ENCODE measurements at places on chromosomes 3 and 15. TPM values are rescaled to one million over a fixed set of nuclear protein-coding genes. Genes with fewer than 3 reads are reported as not detected.

The NR1I2 gene
- 0.37 TPM for polyA plus RNA-seq

The LINGO1 gene
- 2.4 TPM for polyA plus RNA-seq

The SRPRB gene
- polyA plus RNA-seq: 14.0 TPM

The IGSF10 gene
- polyA plus RNA-seq: 25.4 TPM

The MLF1 gene
- polyA plus RNA-seq: 10.2 TPM

DNA sequence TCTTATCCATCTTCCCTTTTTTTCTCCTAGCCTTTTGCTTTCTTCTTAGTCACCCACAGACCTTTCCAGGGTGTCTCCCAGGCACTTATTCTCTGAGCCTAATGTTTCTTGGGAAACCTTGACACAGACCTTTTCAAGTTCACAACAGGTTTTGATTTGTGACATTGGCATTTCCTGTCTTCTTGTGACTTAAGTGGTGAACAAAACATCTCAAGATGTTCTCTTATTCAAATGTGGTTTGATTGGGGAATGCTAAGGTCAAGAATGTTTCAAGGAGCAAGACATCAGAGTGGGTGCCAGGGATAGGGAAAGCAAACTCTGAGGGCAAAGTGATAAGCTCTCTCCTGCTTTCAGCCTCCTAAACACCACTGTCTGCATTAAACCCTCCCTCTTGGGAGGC, 68.2 kb upstream of the GSK3B start:
- no peak for DNase-seq
- no peak overlapping the region for H3K27ac ChIP-seq
- no peaks in the 10 kb centered on the region for H3K36me3 ChIP-seq
- no peak overlapping the region for H3K4me3 ChIP-seq
- H3K27me3 ChIP-seq: no peaks in the 10 kb centered on the region

GRCh38 chr15:97547381-97547780, 413.1 kb upstream of the ARRDC4 start:
- H3K4me3 ChIP-seq: no peak overlapping the region
- H3K27ac ChIP-seq: no peak overlapping the region
- no peaks in the 10 kb centered on the region for H3K36me3 ChIP-seq

DNA sequence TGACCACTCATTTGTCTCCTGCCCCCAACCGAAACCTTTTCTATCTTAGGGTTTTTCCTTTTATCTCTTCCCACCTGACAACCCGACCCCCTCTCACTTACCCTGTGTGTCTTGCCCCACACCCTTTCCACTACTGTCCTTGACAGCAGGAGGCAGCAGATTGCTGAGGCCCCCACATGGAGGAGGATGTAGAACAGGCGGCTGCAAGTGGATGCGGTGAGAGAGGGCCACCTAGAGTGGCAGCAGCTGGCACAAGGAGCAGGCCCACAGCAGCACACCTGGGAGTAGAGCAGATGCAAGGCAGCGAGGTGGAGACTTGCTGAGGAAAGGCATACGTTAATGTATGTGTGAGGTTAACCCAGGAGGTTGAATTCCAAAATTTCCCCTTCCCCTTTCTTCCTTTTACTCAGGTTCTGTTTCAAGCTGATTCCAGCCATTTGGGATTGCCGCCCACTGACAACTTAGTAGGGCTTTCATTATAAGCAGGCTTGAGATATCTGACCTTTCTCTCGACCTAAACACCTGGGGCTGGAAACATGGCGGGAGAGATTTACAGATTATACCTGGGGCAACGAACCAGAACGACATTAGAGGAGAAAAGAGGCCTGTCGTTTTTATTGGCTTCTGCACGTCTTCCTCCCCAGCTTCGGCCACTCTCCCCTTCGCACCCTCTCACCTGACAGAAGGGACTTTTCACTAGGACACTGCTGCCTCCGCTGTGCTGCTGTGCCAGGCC, 643 bp downstream of the SERINC4 start:
- no peaks in the 10 kb centered on the region for H3K27me3 ChIP-seq
- H3K4me3 ChIP-seq: no peak overlapping the region
- peaks cover 9% of the 10 kb centered on the region for H3K4me1 ChIP-seq
- DNase-seq: no peak

DNA sequence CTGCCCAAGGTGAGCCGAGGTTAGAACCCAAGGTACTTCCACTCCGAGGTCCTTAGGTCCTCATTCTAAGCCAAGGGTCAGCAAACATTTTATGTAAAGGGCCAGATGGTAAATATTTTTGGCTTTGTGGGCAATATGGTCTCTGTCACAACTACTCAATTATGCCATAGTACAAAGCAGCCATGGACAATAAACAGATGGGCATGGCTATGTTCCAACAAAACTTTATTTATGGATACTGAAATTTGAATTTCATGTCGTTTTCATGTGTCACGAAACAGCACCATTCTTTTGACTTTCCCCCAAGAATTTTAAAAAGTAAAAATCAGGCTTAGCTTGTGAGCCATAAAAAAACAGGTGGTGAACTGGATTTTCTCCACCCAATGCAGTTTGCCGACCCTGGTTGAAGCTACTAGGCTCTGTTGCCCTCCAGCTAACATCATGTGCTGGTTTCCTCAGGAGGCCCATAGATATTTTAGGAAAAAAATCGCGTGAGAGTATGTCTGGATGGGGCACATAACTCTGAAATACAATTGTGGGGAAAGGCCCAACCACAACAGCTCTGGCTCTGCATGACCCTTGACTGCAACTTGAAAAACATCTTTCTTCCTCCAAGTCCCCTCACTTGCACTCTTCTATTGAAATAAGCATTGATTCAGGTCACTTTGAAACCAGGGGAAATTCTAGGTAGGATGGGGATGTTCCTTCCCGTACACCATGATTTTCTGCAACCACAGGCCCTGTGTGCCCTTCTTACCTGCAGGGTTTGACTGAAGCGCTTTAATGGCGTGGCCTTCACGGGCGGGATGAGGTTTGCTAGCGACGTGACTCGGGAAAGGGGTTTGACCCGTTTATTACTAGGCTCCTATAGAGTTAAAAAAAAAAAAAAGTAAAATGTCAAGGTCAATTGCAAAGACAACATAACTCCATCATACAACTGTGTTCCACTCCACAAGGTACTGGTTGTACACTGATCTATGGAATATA, 28.5 kb downstream of the ARHGEF3 start:
- no peaks in the 10 kb centered on the region for H3K27me3 ChIP-seq
- H3K4me1 ChIP-seq: peaks cover 12% of the 10 kb centered on the region
- no peak overlapping the region for H3K4me3 ChIP-seq
- H3K36me3 ChIP-seq: no peaks in the 10 kb centered on the region
- no peak for DNase-seq
- no peak overlapping the region for H3K27ac ChIP-seq

GRCh38 chr3:125141596-125142419, 70.7 kb downstream of the SLC12A8 start:
- peak overlapping the region; percentile 34 for H3K4me3 ChIP-seq
- H3K27me3 ChIP-seq: no peaks in the 10 kb centered on the region
- DNase-seq: peak; percentile 61

DNA sequence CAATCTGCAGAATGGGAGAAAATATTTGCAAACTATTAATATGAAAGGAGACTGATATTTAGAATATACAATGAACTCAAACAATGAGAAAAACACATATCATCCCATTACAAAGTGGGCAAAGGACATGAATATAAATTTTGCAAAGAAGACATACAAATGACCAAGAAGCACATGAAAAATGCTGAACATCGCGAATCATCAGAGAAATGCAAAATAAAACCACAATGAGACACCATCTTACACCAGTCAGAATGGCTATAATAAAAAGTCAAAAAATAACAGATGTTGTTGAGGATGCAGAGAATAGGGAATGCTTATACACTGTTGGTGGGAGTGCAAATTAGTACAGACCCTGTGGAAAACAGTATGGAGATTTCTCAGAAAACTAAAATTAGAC, 83.6 kb downstream of the RAP2B start:
- H3K4me3 ChIP-seq: no peak overlapping the region
- H3K36me3 ChIP-seq: no peaks in the 10 kb centered on the region
- H3K27ac ChIP-seq: no peak overlapping the region
- H3K27me3 ChIP-seq: no peaks in the 10 kb centered on the region
- DNase-seq: no peak

DNA sequence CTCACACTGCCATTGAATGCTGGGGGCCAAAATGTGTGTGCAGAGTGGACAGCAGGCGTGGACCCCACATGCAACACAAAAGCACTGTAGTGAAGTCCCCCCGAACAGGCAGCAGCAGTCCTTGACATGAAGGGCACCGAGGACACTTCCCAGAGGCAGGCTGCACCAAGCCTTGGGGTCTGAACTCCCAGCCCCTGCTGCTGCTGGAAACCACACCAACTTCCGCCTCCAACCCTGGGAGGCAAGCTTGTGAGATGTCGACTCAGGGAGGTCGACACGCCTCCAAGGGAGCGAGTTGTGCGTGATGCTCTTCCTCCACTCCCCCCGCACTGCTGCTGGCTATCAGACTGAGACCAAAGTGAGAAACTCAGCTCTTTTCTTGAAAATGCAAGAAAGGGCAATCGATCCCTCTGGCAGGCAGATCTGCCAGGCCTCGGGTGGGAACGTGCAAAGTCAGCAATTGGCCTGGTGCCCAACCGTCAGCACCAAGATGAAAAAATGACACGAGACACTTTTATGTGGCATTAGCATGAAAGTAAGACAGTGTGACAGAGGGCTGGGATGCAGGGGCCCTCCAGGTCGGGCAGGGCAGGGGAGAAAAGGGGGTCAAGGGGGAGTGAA, 43.6 kb downstream of the WHAMM start:
- no peak overlapping the region for H3K27ac ChIP-seq
- no peak overlapping the region for H3K4me3 ChIP-seq
- DNase-seq: no peak
- H3K4me1 ChIP-seq: no peaks in the 10 kb centered on the region
